ENCODE measurements at places on chromosomes 13 and 19. TPM values are rescaled to one million over a fixed set of nuclear protein-coding genes. Genes with fewer than 3 reads are reported as not detected.

The TSSK6 gene
- total RNA-seq: 2.7 TPM

The KIR3DL2 gene
- total RNA-seq: not detected

The NLRP12 gene
- not detected for total RNA-seq

The KLK12 gene
- total RNA-seq: not detected

The MBD3L2 gene
- total RNA-seq: not detected

Data from mammary epithelial cell (primary cell).